ENCODE measurements at places on chromosomes 13 and 19. TPM values are rescaled to one million over a fixed set of nuclear protein-coding genes. Genes with fewer than 3 reads are reported as not detected.

- no peaks in the 10 kb centered on the region for H3K36me3 ChIP-seq
- no peak overlapping the region for H3K4me3 ChIP-seq
- no peak for DNase-seq
- no peaks in the 10 kb centered on the region for H3K27me3 ChIP-seq
- H3K27ac ChIP-seq: no peak overlapping the region
These were observed 435.1 kb downstream of the EFNB2 start for GRCh38 chr13:106100171-106100919.

- no peak for DNase-seq
- H3K27ac ChIP-seq: no peak overlapping the region
- H3K4me1 ChIP-seq: peaks cover 12% of the 10 kb centered on the region
- peaks cover 1% of the 10 kb centered on the region for H3K36me3 ChIP-seq
These were observed 87.1 kb downstream of the ARHGEF7 start for GRCh38 chr13:111202156-111202621.

DNA sequence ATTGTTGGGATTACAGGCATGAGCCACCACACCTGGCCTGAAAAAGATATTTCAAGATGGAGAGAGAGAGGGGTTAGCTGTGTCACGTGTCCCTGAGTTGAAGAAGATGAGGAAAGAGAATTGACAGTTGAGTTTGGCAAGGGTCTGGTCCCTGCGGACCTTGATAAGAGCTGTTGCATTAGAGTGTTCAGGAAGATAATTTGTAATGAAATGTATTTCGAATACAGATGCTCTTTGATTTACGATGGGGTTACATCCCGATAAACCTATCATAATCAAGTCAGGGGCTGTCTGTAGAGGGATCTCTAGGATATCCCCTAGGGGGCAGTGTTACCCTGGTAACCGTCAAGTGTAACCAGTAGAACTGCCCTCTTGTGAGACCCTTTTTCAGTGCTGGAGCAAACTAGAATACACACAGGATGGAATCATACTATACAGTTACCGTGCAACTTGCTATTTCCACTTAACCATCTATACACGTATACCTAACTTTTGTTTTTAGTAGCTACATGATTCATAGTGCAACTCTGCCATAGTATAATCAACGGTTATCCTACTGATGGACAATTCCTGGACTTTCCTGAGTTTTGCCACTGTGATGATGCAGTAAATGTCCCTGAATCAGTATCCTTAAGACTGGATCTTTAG, 1.5 kb upstream of the ELOF1 start:
- H3K27me3 ChIP-seq: no peaks in the 10 kb centered on the region
- DNase-seq: peak; percentile 59
- no peaks in the 10 kb centered on the region for H3K36me3 ChIP-seq
- H3K4me3 ChIP-seq: no peak overlapping the region
- peaks cover 6% of the 10 kb centered on the region for H3K4me1 ChIP-seq
- no peak overlapping the region for H3K27ac ChIP-seq

DNA sequence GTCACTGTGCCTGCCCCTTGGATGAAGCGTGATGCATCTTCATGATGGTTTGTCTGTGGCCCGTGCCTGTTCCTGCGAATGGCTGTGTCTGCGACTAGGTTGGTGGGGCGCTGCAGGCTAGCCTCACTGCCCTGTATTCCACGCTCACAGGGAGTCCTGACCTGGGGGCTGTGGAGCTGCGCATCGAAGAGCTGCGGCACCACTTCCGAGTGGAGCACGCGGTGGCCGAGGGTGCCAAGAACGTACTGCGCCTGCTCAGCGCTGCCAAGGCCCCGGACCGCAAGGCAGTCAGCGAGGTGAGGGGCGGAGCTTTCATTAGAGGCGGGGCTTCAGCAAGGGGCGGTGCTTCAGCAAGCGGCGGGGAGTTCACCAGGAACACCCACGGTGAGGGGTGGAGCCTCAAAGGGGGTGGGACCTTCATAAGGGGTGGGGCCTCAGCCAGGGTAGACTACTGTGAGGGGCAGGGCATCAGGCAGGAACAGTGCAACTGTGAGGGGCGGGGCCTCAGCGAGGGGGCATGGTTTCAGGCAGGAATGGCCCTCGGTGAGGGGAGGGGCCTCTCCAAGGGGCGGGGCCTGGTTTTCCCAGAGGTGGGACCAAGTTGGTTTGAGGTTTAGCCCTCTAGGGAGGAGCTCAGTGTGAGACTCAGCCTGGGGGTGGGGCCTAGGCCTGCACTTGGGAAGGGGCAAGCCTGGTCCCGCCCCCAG, 17.2 kb downstream of the PKN1 start:
- no peaks in the 10 kb centered on the region for H3K27me3 ChIP-seq
- no peak overlapping the region for H3K27ac ChIP-seq
- DNase-seq: no peak
- no peak overlapping the region for H3K4me3 ChIP-seq
- no peaks in the 10 kb centered on the region for H3K4me1 ChIP-seq

- H3K4me1 ChIP-seq: peaks cover 12% of the 10 kb centered on the region
- no peaks in the 10 kb centered on the region for H3K27me3 ChIP-seq
- H3K27ac ChIP-seq: peak overlapping the region; percentile 99
These were observed 1.6 kb upstream of the PRKACA start for GRCh38 chr19:14119146-14119545.

DNA sequence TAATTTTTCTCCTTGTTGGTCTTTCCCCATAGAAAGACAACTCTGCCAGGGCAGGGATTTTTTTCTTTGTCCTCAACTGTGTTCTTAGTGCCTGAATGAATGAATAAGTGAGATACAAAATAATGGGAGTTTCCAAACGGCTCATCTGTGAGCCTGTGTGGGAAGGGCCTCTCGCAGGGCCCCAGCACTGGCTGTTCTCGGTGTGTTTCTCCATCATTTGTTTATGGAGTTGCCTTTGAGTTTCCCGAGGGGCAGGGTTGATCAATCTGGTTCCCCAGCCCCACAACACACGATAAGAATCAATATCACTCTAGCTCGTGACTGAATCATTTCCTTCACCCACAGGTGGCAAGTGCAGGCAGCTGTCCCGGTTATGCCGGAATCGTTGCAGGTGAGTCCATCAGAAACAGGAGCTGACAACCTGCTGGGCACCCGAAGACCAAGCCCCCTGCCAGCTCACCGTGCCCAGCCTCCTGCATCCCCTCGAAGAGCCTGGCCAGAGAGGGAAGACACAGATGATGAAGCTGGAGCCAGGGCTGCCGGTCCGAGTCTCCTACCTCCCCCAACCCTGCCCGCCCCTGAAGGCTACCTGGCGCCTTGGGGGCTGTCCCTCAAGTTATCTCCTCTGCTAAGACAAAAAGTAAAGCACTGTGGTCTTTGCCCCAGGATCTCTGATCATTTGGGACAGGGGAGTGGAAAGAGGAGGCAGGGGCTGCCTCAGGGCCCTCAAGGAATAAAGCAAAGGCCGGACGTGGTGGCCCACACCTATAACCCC, 14.9 kb downstream of the FXYD5 start:
- H3K27ac ChIP-seq: no peak overlapping the region
- DNase-seq: no peak
- H3K27me3 ChIP-seq: no peaks in the 10 kb centered on the region
- H3K36me3 ChIP-seq: peaks cover 16% of the 10 kb centered on the region

DNA sequence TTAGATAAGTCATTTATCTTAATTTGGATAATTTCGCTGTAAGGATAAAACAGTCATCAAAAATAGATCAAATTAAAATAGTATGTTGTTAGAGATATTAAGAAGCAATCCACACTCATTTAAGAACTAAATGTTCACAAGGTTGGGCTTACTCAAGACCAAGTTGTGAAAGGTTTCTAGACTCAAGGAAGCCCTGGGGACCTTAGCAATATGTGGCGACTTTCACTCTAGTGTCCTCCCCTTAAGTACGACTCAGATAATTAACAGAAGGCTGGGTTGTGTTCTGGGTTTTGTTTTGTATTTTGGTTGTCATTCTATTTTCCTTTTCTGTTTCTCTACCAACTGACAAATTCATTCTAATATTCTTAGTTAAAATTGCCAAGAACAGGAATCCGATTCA, 1008.0 kb downstream of the PCDH9 start:
- no peak overlapping the region for H3K27ac ChIP-seq
- H3K36me3 ChIP-seq: no peaks in the 10 kb centered on the region
- H3K27me3 ChIP-seq: no peaks in the 10 kb centered on the region
- DNase-seq: no peak
- no peak overlapping the region for H3K4me3 ChIP-seq
- no peaks in the 10 kb centered on the region for H3K4me1 ChIP-seq

Gene C13orf42
- not detected for total RNA-seq

Gene ZNF582
- 4.1 TPM for total RNA-seq
